T-helper 2 cell (primary cell): ENCODE measurements at places on chromosomes 5 and 9.

DNA sequence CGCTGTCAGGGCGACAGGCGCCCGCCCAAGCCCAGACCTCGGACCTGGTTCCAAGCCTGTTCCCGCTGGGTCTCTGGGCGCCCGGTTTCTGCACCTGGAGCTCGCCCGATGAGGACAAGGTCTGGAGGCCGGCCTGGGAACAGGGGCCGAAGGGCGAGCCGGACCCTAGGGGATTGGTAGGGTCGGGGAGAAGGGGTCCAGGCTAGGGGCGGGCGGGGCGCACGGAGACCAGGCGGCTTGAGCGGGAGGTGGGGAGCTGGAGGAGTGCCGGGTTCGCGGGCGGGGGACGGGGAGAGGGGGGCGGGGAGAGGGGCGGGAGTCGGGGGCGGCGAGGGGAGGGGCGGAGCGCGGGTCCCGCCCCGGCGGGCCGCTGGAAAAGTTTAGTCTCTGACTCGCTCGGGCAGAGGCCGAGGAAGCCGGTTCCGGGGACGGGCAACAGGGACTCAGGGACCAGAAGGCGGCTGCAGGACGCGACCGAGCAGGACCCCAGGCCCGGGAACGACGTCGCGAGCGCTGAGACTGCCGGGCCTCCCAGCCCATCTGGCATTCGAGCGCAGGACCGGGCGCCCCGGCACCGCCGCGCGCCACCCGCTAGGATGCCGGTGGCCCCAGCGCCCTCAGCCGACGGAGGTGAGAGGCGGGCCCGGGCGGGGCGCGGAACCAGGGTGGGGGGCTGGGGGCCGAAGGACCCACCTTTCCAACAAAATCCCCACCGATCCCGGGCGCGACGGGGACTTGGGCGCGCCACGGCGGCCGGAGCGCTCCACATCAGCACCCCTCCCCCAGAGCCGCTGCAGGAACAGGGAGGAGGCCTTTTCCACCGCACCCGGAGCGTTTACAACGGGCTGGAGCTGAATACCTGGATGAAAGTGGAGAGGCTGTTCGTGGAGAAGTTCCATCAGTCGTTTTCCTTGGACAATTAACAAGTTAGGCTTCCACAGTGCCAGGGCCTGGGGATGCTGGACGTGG, at the start of gene S1PR3:
Gene S1PR3 (plus strand): TSS at position 403 of the 969 bp plus-strand sequence. CDS start 9,733 bp downstream, outside the sequence.
- DNase-seq: no peak

- DNase-seq: no peak
These were observed 126.0 kb downstream of the TMEM174 start for GRCh38 chr5:73298772-73299630.

DNA sequence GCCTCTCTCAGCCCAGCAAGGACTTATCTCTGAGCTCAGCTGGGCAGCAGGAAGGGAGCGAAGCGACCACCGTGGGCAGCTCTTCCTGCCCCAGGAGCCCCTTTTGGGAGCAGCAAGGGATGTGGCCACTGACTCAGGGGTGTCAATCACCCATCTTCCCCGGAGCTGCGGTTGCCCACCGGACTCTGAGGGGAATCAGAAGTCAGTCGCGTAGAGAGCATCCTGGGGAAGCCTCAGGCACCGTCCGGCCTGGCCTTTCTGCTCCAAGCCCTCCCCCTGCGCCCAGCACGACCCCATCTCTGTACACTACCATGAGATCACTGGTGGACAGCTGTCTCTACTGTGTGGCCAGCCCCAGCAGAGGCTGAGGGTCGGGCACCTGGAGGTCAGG, 24.6 kb downstream of the GFI1B start:
- DNase-seq: no peak

GRCh38 chr9:115301581-115301980, 183.6 kb upstream of the TNC start:
- no peak for DNase-seq

DNA sequence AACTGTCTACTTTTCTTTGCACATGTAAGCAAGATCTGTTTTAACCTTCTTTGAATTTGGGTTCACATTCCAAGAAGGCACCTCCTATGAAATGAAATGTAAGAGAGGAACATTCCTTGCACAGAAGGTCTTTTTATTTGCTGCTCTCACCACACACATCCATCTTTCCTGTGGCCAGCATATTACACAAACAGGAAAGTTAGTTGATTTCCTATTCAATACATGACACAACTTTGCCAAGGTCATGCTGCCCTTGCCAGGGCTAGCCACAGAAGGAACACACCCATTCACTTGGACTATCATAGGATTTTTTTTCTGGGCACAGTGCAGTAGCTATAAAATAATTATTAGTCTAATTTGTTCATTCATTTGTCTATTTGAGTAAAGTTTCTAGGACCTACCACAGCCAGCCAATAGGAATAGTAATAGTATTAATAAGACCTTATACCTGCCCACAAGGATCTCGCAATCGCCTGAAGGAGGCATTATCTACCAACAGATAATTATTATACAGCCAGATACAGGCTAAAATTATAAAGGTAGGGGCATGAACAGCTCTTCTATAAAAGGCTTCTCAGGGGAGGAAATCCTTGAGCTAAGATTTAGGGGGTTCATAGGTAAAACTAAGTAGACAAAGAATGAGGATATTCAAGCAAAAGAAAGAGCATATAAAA, 78.1 kb upstream of the NREP start:
- DNase-seq: no peak

GRCh38 chr5:73642344-73642743, 16.3 kb downstream of the ARHGEF28 start:
- DNase-seq: no peak

DNA sequence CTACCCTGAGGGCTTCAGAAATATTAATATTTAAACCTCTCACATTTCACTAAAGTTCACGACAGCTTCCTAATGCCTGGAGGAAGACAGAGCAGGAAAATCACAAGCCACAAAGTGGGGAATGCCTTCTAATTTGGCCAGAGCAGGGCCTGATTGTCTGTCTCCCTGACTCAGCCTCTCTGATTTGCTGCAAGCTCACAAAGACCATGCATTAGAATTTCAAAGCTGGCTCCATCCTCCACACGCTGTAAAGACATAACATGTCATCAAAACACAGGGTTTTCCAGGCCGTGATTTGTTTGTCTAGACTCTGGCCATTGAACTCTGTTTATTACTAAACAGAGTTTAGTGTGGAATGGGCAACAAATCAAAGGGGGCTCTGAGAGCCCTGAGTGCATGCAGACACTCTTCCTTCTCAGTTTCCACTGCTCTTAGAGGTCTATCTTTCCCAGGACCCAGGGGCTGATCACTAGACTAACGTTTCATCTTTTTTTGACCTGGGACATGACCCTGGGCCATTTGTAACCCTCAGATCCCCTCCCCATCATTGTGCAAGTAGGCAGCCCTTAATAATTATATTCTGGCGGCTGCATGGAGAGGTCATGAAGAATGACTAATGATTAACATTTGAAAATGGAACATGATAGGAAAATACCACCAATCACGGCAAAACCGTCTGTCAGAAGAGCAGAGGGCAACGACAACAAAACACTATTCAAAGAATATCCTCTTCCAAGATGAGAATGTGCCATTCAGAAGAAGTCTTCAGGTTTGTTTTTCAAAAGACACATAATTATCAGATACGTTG, 140.2 kb downstream of the ENC1 start:
- DNase-seq: no peak
